ENCODE measurements at places on chromosomes 12 and 14. TPM values are rescaled to one million over a fixed set of nuclear protein-coding genes. Genes with fewer than 3 reads are reported as not detected.

DNA sequence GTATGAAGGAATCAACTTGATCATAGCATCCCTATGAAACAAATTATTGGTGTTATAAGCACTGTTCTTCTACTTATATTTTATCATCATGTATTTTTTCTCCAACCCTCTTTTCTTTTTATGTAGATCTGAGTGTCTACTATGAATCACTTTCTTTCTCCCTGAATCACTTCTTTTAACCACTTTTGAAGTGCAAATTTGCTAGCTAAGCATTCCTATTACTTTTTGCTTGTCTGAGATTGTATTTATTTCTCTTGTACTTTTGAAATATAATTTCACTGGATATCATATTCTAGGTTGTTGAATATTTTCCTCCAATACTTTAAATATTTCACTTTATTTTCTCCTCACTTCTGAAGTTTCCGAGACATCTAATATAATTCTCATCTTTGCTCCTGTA lies 1282.3 kb upstream of the FLRT2 start:
- no peak for DNase-seq
- H3K27me3 ChIP-seq = no peaks in the 10 kb centered on the region
- H3K4me3 ChIP-seq = no peak overlapping the region
- H3K36me3 ChIP-seq = no peaks in the 10 kb centered on the region

DNA sequence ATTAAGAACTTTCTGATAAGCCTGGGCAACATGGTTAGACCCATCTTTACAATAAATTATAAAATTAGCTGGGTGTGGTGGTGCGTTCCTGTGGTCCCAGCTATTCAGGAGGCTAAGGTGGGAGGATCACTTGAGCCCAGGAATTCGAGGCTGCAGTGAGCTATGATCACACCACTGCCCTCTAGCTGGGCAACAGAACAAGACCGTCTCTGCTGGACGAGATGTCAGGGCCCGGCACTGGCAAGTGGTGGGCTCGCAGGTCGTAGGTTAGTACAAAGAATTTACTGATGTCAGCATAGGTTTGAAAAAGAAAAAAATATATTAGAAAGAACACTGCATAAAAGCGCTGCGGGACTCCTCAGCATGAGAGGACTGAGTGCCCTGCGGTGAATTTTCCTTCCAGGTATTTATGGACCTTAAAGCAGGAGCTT lies 15.7 kb upstream of the VSIG10 start:
- no peaks in the 10 kb centered on the region for H3K27me3 ChIP-seq
- H3K4me3 ChIP-seq = no peak overlapping the region
- H3K36me3 ChIP-seq = no peaks in the 10 kb centered on the region
- DNase-seq = no peak
- peaks cover 4% of the 10 kb centered on the region for H3K4me1 ChIP-seq

SLC39A2 gene
- total RNA-seq = not detected

GRCh38 chr12:106106892-106107291 lies 31.9 kb downstream of the NUAK1 start:
- no peak overlapping the region for H3K4me3 ChIP-seq
- H3K27ac ChIP-seq = no peak overlapping the region
- H3K27me3 ChIP-seq = no peaks in the 10 kb centered on the region
- H3K36me3 ChIP-seq = no peaks in the 10 kb centered on the region
- DNase-seq = no peak

GRCh38 chr14:43184540-43184939 lies 1322.5 kb downstream of the FSCB start:
- no peak overlapping the region for H3K27ac ChIP-seq
- H3K4me1 ChIP-seq = no peaks in the 10 kb centered on the region
- H3K4me3 ChIP-seq = no peak overlapping the region
- no peak for DNase-seq

DNA sequence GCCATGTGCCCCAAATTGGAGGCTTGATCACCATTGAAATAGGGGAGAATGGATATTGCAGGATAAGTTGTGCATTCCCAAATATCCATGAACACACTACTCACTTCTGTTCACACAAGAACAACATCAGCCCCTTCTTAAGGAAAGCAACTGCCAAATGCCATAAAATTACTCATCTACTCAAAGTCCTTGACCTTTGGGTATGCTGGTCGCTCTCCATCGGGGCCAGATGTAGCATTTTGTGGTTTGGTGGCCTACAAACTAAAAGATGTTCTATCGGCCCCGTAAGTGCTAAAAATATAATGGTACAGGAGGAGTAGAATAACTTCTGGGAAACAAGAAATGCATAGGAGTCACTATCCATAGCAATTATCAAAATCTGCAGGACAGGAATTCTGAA lies 362.6 kb downstream of the AEBP2 start:
- H3K4me3 ChIP-seq = no peak overlapping the region
- no peaks in the 10 kb centered on the region for H3K36me3 ChIP-seq
- 0 out of 2 replicates have a peak, but pooled peaks cover 4% of the 10 kb centered on the region for H3K27me3 ChIP-seq
- no peak for DNase-seq
- H3K4me1 ChIP-seq = no peaks in the 10 kb centered on the region
- H3K27ac ChIP-seq = no peak overlapping the region

All from HCT116 (cell line).